ENCODE measurements at places on chromosomes 16 and 17.

DNA sequence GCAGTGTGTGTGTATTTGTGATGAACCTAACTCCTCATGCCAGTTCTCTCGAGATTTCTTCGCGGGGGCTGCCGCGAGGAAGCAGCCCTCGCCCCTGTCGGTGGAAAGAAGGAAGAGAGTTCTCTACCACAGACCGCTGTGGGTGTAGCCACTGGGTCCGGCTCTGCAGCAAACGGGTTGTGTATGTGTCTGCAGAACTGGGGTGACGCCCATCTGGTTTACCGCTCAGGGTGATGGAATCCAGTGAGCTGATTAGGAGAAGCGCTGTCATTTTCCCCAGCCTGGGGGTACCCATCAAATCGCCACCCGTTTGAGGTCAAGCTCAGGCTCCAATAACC is 7.7 kb downstream of the CORO6 start:
- no peak for DNase-seq

DNA sequence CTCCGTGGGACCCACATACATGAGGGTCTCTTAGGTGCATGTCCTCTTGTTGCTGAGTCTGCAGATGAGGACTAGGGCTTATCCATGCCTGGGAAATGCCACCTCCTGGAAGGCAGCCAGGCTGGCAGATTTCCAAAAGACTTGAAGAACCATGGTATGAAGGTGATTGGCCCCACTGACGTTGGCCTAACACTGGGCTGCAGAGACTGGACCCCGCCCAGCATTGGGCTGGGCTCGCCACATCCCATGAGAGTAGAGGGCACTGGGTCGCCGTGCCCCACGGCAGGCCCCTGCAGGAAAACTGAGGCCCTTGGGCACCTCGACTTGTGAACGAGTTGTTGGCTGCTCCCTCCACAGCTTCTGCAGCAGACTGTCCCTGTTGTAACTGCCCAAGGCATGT is 38.2 kb upstream of the IL21R start:
- DNase-seq, result no peak

GRCh38 chr17:81519284-81520020 is 6.9 kb upstream of the ACTG1 start:
- no peak for DNase-seq

GRCh38 chr17:48795444-48796162 is 21.4 kb downstream of the TTLL6 start:
- DNase-seq, result no peak

DNA sequence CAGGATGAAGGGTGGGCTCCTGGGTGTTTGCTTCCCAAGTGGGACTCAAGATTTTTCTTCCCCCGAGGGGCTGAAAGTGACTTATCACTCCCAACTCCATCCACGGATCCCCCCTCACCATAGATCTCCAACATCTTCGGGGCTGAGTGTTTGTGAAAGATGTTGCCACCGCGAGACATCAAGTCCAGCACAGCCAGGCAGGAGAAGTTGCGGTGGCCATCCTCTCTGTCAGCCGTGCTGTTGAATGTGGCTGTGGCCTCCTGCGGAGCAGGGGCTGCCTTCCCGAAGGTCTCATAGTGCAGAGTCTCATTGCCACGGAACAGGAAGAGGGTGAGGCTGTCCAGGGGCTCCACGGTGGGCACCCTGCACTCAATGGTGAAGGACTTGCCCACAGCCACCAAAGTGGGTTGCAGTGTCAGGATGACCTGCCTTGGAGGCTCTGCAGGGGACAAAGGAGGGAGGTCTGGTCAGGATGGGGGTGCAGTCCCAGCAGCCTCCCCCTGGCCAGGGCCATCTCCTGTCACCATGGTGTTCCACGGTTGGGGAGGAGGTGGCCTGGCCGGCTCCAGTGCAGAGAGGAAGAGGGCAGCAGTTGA is 5.5 kb downstream of the PRR29 start:
- DNase-seq, result no peak

DNA sequence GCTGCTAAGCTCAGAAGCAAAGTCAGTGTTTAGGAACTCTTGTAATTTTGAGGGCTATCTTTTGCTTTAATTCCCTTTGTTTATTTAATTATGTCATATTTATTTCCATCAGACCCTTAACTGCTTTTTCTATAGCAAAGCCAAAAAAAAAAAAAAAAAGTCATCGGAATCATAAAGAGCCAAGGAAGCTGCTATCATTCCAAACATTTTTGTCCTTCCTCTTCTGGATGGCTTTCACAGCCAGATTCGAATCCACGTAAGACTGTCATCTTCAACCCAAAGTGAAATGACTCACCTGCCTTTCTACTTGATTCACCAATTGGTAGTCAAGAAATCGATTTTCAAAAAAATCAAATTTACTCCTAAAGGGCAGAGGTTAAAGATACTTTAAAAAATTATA is 38.4 kb downstream of the WIPI1 start:
- DNase-seq, result no peak

DNA sequence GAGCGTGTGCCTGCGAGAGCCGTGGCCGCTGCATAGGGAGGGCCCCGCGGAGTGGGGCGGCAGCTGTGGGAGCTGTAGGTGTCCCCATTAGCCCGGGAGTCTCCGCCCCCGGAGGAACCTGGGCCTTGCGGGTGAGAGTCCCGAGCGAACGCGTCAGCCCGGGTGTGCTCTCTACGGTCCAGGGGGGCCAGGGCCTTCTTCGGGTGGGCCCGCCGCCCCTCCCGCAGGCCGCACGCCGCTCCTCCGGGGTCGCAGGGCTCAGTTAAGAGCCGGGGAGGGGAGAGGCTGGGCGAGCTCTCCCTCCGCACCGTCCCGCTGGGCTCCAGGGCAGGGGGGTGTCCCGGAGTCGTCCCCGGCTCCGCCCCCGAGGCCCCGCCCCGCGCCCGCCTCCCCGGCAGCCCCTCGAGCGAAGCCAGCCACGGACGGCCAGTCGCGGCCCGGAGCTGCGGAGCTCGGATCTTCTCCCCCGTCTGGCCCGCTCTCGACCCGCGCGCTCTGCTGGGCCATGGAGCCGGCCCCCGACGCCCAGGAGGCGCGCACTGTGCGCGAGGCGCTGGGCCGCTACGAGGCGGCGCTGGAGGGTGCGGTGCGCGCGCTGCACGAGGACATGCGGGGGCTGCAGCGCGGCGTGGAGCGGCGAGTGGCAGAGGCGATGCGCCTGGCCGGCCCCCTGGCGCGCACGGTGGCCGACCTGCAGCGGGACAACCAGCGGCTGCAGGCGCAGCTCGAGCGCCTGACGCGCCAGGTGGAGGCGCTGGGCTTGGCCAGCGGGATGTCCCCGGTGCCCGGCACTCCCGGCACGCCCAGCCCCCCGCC is at the start of gene SMTNL2:
TSS of gene SMTNL2 (plus strand) at position 429 of the 816 bp plus-strand sequence. CDS start at position 506, 77 bp downstream.
- DNase-seq, result peak; percentile 82

GRCh38 chr17:35934760-35935159 is 4.2 kb upstream of the RDM1 start:
- DNase-seq, result no peak

Data from ovary (tissue), 10 donors.